ENCODE measurements at places on chromosomes 16 and 17.

DNA sequence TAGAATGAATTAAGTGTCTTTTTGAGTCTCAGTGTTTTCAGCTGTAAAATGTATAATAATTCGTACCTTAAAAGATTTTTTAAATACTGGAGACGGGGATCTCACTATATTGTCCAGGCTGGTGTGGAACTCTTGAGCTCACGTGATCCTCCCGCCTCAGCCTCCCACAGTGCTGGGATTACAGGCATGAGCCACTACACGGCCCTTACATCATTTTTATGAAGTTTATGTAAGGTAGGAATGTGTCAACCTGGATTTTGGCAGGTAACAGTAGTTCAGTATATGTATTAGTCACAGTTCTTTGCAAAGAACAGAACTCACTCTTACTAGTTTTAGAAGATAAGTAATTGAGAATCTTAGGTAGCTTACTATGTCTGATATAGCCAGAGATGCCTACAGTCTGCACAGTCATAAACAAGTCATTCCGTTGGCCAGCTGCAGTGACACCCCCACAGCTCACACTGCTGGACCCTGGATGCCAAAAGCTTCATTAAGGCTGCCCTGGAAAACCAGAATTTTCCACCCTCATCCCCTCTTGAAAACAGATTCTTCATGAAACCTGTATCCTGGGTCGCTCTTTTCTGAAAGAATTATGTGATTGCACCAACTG is 583 bp upstream of the COX6A2 start:
- DNase-seq, result peak; percentile 3

DNA sequence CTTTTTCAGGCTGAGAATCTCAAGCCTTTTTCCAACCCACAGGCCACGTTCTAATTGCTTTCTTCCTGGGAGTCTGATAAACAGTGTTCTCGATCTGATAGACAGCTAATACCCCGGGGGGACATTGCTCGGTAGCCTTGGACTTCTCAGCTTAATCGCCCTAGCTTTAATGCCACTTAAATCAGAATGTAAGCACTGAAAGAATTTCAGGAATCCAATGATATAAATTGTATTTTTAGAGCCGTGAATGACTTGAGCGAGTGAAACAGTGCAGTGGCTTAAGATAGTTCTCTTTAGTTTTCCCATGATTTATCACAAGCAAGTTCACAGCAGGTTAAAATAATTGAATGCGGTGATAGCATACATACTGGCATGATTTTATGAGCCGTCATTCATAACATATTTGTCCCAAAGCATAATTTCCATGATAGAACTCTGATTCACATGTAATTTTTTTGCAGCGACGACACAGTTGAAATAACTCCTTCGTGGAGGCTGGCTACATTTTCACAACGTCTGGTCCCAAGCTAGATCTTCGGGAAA is 116.1 kb upstream of the MYOCD start:
- no peak for DNase-seq

DNA sequence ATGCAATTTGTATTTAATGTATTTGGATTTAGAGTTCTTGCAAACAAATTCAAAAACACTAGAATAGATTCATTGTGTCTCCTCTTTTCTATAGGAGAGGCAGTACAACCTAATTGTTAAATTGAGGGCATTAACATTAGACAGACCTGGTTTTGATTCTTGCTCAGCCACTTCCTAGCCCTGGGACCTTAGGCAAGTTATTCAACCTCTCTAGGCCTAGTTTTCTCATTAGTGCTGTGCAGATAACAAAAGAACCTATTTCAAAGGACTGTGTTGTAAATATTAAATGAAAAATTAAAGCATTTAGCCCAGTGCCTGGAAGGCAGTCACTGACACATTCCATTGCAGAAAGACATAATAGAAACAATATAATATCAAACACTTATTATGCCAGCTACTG is 22.0 kb upstream of the TAOK1 start:
- no peak for DNase-seq

DNA sequence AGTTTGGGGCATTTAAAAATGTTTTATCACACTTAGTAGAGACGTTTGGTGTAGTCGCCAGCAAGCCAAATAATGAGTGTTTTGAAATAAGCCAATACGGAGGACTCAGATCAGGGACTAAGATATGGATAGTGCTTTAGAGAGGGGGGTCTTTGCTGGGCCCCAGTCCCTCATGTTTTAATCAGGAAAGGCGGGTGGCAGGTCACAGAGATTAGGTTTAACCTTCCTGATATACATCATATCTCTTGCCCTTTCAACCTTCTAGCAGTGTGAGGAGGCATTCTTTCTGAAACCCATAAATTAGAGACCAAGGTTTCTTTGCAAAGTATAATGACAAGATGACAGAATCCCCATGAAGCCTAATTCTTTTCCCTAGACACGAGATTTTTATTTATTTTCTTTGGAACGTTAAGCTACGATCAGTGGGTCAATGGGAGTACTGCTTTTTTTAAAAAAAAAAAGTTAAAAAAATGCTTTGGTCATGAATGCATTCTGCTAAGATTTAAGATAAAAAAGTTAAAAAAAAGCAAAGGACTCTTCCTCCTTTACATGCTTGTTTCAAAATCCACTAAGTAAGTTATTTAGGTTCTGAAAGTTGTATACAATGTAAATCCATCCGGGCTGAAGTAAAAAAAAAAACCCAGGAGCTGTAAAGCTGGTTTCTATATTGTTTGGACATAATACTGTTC is 572.1 kb upstream of the SALL1 start:
- no peak for DNase-seq

DNA sequence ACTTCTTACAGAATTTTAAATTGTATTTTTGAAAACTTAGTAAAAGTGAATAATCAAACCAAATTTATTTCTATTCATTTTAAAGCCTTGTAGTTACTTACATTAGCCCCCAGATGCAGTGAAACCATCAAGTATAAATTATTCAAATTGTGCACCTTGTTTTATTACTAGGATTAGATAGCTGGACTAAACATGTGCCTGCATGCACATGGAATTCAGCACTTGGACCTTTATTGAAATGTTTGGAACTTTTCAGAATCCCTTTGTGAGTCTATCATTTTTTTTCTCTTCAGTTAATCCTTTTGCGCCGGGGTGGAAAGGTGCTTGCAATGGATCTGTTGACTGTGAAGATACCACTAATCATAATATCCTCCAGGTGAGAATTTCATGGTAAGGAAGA is 4.7 kb downstream of the ZPBP2 start:
- DNase-seq, result no peak

DNA sequence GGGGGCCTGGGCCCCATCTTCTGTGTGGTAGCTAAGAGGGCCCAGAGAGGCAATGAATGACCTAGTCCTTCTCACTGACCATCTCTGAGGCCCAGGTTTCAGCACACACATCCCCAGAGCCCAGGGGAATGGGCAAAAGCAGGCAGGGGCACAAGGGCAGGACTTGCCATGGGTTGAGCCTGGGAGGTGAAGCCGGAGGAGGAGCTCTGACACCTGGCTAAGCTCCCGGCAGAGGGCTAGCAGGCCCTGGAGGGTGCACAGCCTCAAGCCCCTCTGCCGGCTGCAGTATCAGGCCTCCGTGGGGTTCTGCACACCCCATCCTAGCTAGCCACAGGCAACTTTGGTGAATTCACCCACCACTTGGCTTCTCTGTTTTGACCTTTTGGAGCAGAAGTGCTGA is 5.3 kb downstream of the SRCIN1 start:
- no peak for DNase-seq

GRCh38 chr17:2157675-2158395 is 102.9 kb downstream of the HIC1 start:
- DNase-seq, result no peak

- no peak for DNase-seq
Measured at GRCh38 chr17:42809250-42809649, 10.6 kb downstream of the CNTD1 start.

DNA sequence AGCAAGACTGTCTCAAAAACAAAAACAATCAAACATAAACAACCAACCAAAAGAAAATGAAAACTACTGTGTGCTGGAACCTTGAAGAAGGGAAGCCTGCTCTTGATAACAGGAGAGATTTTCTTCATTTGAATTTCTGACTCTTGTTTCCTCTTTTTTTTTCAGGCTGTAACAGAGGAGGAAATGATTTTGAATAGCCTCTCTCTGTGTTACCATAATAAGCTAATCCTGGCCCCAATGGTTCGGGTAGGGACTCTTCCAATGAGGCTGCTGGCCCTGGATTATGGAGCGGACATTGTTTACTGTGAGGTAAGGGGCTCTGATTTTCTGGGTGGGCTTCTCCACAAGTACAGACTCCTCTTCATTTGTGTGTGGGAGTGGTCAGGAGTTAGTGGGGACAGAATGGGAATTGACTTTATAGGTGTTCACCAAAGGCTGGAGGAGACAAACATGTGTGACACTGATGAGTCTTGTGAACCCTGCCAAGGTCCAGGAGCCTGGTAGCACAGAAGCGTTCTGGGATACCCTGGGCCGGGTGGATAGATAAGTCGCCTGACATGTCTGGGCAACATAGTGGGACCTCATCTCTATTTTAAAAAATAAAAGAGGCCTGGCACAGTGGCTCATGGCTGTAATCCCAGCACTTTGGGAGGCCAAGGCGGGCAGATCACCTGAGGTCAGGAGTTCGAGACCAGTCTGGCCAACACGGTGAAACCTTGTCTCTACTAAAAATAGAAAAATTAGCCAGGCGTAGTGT is 14.9 kb downstream of the DUS2 start:
- peak; percentile 44 for DNase-seq

Data from chondrocyte (in vitro differentiated cells).